ENCODE measurements at places on chromosomes 5 and 9. TPM values are rescaled to one million over a fixed set of nuclear protein-coding genes. Genes with fewer than 3 reads are reported as not detected.

The TRIM36 gene
- polyA plus RNA-seq, result 0.20 TPM

The ALDH1A1 gene
- polyA plus RNA-seq, result 22.9 TPM

The OSTF1 gene
- 127 TPM for polyA plus RNA-seq

The ZNF366 gene
- polyA plus RNA-seq, result 0.26 TPM

The ACTL7B gene
- polyA plus RNA-seq, result 0.02 TPM

The PCDHGC4 gene
- polyA plus RNA-seq, result 0.05 TPM

The PCSK5 gene
- 4.2 TPM for polyA plus RNA-seq

The GPR151 gene
- not detected for polyA plus RNA-seq

The NAIF1 gene
- polyA plus RNA-seq, result 6.9 TPM

The GABRB2 gene
- polyA plus RNA-seq, result 0.02 TPM

The CARTPT gene
- 0.28 TPM for polyA plus RNA-seq
